ENCODE measurements at places on chromosomes 6 and 20.

DNA sequence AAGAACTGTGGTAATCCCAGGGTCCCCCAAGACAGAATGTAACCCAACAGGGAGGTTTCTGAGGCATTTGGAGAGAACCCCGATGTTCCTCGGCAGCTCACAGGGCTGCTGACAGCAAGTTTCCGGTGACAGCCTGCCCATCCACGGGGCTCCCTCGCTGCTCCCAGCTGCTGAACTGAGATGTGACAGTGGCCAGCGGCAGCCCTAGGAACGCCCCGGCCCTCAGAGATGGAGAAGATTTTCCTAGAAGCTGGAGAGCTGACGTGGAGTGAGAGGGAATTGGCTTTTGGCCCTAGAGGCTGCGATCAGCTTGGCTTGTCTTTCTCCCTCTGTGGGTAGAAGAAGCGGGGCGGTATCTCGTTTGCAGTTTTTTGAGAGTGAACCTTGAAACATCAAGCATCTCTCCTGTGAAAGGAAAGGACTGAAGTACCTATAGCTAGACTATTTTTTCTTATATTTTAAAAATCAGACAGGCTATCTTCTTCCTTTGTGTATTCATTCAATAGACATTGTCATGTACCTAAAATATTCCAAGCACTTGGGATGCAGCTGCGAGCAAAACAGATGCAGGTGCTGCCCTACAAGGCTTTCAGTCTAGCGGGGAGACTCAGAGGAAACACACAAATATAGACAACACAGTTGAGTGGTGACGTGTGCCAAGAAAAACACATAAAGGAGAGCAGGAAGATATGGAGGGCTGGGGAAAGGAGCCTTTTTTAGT is 28.4 kb upstream of the NFATC2 start:
- DNase-seq, result no peak

DNA sequence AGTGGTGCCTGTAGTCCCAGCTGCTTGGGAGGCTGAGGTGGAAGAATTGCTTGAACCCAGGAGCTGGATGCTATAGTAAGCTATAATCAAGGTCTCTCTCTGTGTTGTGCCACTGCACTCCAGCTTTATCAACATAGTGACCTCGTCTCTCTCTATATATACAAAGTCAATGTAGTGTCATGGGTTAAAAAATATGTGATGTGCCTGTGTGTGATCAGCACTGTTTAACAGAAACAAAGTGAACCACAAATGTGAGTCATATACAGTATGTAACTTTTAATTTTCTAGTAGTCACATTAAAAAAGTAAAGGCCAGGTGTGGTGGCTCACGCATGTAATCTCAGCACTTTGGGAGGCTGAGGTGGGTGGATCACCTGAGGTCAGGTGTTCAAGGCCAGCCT is 85.3 kb upstream of the RNF24 start:
- DNase-seq, result no peak

DNA sequence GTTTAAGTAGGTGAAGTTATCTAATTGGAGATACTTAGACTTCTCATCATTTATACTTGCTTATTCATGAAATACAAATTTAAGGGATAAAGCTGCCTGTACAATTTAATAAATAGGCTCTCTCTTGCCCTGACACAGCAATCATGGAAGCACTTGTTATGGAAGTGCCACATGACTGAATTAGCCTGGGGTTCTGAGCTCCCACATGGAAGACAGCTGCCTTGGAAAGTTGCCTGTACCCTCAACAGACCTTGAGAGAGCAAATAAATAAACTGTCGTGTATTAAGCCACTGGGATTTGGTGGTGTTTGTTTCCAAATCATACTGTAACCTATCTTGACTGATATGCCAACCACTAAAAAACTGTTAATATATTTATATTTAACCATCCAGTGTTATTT is 87.0 kb upstream of the RSPO3 start:
- DNase-seq, result no peak

- DNase-seq, result no peak
Measured at GRCh38 chr20:14711652-14712051, 374.2 kb upstream of the FLRT3 start.

DNA sequence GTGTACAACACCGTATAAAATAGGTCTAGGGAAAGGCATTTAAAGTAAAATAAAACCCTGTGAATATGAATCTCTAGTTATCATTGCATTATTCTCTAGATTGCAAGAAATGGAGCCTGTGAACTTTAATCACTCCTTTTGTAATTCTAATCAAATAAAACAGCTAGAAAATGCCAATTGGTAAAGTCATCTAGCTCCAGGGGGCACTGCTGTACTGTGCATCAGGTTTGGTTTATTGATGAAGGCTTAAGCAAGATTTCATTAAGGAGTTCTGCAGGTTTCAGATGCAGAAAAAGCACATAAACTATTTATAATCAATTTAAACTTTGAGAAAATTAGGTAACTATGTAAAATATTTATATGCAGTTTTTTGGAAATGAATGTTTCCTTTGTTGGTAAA is 645.0 kb downstream of the PHF3 start:
- no peak for DNase-seq

DNA sequence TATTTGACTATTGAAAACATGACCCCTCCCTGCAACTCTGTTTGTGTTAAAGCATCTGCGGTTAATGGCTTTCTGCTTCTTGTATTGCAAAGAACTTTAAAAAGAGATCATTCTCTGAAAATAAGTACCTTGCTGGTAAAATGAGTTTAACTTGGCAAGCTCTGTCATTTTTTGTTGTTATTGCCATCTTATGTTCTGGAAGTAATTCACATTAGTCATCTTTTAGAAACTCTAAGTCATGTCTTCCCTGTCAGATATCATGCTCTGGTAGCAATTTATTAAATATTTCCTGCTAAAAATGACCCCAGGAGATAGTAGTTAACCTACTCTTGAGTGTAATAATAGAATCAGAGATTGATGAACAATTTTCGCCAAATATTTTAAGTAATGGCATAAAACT is 890.6 kb downstream of the KIF16B start:
- DNase-seq, result no peak

DNA sequence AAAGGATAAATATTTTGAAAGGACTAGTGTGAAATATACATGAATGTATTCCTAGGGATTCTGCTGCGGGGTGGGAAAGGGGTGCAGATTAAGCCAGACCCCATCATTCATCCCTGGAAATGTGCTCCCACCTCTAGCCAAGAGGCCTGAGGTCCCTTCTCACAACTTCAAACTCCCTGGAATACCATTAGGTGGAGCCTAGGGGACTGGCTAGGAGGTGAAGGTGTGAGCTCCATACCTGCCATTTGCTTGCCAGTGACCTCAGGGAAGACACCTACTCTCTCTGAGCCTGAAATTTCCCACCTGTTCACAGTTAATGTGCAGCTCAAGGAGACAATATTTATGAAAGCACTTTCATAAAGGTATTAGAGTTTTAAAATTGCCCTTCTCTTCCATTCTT is 4.7 kb upstream of the CCN2 start:
- DNase-seq, result no peak

DNA sequence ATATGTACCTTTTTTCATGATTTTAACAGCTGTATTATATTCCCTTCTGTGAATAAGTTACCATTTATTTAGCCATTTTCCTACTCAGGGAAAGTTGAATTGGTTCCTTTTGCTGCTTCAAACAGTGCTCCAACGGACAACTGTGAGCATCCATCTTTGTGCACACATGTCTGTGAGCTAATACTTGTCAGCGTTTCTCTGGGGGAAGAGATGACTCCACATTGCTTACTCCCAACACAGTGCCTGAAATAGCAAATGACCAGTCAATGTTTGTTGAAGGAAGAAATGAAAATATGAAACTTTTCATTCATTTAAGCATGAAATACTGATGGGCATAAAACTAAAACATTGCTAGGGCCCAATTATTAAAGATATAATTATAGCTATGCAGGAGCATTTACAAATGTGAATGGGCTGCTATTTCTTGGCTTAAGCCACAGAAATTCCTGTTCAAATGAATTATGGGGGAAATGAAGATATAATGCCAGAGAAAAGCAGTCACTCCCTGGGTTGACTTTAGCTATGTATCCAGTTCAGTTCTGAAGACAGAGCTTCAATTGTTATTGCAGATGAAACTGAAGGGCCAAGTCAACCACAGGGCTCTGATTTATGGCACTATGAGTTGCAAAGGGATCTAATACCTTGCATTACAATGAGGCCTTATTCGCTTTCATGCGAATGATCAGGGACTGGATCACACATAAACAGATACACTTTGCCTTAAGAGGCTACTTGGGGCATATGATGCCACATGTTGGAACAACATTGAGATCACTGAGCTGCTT is 47.4 kb upstream of the FOXC1 start:
- no peak for DNase-seq

DNA sequence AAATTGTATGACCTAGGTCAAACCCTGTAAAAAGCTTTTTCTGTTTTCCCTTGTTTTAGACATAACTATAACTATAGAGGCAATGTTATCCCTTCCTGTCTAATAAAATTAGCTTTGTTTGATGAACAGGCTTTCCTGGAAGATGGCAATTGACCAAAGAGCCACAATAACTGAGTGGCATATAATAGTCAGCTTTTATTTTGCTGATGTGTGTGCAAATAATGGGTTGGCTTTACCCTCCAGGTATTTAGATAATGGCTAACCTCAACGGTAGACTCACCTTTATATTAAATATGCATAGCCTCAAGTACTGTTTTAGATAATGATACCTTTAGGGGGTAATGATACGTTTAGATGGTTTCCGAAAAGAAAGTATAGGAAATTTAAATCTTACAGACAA is 15.0 kb downstream of the TBXT start:
- no peak for DNase-seq

GRCh38 chr6:132760256-132760655 is 2.6 kb upstream of the VNN2 start:
- no peak for DNase-seq

DNA sequence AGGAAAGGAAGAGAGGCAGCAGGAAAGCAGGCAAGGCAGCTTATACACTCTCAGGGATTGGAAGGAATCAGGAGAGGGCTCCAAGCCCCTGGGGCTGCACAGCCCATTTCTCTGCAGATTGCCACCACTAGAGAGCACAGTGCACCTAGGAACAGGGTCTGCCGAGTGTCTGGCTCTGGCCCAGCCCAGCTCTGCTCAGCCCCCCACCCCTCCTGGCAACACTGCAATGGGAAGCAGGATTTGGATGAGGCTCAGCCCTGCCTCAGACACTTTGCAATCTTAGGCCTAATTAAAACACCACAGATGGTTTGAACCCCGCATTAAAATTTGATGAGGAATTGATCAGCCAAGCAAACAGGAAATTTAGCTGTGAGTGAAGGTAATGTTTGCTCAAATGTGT is 252.7 kb downstream of the DHX35 start:
- DNase-seq, result no peak

GRCh38 chr6:73514746-73515110 is 6.1 kb downstream of the EEF1A1 start:
- no peak for DNase-seq

GRCh38 chr6:157265186-157265585 is 58.1 kb downstream of the TMEM242 start:
- DNase-seq, result no peak

DNA sequence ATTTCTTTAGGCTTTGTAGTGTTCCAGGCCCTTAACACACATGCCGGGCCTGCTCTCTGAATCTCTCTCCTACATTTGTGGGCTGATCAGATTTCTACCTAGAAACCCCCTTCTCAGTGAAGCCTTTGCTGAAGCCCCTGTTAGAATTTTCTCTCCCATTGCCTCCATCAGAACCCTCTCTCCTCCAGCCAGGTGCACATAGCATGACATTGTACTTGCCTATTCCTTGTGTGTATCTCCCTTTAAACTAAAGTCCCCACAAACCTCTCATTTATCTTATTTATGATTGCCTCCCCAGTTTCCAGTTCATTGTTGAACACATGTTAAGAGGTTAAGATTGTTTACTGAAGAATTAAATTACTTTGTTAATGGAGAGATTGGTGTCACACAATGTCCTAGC is 325.5 kb upstream of the CITED2 start:
- no peak for DNase-seq

DNA sequence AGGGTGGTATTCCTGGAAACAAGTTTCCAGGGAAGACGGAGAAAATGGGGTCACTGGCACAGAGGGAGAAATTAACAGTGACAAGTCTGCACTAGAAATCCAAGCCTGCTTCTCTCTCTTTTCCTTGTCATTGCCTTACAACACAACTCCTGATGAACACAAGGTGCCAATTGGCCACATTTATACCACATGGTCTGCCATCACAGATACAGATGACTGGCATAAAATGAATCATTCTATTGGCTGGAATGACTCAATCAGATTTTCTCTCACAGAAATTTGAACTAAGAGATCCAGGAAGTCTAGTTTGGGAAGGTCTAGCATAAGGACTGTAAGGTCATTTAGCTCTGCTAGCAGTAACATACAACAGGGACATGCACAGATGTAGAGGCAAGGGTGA is 190.3 kb downstream of the LINC00237 start:
- DNase-seq, result no peak

DNA sequence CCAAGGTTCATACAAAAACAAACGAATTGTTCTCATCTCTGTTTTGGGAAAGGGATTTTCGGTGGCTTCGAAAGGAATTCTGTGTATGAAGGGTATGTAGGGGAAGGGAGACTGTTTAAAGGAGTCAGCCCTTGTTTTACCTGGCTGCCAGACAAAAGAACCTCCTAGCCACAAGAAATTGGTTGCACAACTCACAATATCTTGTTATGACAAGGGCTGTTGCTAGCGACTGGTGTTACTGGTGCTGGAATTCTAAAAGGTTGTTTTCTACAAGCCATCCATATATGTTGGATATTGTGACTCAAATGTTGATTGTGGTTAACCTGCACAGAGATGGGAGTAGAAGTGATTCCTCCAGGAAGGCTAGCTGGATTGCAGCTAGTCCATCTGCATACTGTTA is 34.6 kb upstream of the CITED2 start:
- peak; percentile 71 for DNase-seq

- DNase-seq, result no peak
Measured at GRCh38 chr20:24096864-24097450, 108.4 kb upstream of the GGTLC1 start.

- no peak for DNase-seq
Measured at GRCh38 chr20:58512808-58513552, 2.2 kb downstream of the APCDD1L start.

DNA sequence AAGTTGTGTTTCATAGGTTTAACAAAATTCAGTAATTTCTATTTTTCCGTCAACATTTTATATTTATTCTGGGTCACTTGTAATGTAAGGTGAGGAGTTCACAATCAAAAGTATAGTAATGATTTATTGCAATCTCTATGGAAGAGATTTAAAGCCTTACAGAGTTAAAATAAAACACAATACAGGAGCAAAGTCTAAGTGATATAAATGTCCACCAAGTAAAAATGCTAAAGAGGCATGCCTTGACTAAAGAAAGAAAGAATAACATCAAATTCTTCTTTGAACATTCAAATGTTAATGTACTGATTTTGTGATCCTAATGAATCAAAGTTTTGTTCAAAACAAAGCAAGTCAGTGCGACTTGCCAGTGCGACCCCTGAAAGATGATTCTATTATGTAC is 61.5 kb downstream of the REPS1 start:
- no peak for DNase-seq

- no peak for DNase-seq
Measured at GRCh38 chr6:88922775-88923548, 40.5 kb downstream of the RNGTT start.

- DNase-seq, result no peak
Measured at GRCh38 chr20:58633161-58634053, 17.7 kb upstream of the STX16 start.
